Suprapubic skin (tissue), 4 donors: ENCODE measurements at places on chromosomes 12 and 14. TPM values are rescaled to one million over a fixed set of nuclear protein-coding genes. Genes with fewer than 3 reads are reported as not detected.

- no peak for DNase-seq
Measured at GRCh38 chr12:15662303-15662980, 126.7 kb downstream of the EPS8 start.

DNA sequence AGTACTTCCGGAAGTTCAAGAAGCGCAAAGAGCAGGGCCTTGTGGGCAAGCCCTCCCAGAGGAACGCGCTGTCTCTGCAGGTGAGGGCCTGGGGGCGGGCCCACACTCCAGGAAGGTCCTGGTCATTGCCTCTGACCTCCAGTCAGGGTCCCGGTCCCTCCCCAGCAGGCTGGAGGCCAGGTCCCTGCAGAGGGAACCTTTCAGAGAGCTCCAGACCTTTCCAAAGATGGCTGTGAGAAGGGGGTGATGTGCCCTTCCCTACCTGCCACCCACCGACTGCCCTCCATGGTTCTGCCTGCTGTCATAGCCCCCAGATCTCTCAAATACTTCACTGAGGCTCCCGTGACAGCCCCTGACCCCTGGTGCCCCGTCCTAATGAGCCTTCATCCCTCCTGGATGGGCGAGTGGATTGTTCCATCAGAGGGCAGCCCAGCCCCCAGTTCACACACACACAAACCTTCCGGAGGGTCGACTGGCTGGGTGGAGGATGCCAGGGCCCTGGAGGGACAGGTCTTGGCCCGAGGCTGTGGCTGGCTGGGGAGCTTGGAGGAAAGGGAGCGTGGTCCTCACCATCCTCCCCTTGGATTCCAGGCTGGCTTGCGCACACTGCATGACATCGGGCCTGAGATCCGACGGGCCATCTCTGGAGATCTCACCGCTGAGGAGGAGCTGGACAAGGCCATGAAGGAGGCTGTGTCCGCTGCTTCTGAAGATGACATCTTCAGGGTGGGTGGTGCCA is 117.5 kb upstream of the FKBP4 start:
- no peak for DNase-seq

- no peak for DNase-seq
Measured at GRCh38 chr14:97066068-97066899, 269.1 kb downstream of the VRK1 start.

GRCh38 chr14:102095871-102096568 is 9.2 kb upstream of the HSP90AA1 start:
- DNase-seq: no peak

- DNase-seq: no peak
Measured at GRCh38 chr12:69438539-69438938, 31.6 kb upstream of the FRS2 start.

- DNase-seq: no peak
Measured at GRCh38 chr12:6460751-6461371, 9.0 kb downstream of the TAPBPL start.

DNA sequence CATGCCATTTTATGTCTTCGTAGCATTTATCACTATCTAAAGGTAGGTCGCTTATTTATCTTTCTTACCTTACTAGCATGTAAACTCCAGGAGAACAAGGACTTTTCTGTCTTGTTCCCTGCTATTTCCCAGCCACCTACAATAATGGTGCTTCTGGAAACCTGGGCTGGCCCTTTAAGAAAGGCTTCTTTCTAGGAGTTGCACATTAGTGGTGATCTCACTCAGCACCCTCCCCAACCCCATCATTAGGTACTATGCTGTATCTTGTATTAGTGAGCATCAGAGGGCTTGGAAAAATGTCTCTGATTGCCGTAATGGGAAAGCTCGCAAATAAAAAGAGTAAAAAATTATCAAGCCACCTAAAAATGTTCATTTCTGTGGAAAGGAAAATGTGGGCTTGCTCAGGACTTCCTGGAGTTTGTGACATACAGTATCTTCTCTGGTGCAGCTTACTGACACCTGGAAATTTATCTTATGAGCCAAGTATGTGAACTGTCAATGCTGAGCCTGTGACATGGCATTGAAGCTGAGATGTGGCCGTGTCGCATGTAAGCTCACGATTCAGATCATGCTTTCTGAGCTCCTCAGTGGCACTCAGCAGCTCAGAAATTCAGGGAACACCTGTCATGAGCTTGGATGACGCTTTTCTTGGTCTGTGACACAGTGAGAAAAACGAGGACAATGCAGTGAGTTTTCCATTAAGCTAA is 12.4 kb downstream of the CCDC92 start:
- no peak for DNase-seq

The REM2 gene
- 0.89 TPM for total RNA-seq

The BRF1 gene
- total RNA-seq: 102 TPM

The PTPRO gene
- 0.72 TPM for total RNA-seq
